ENCODE measurements at places on chromosomes 16 and 17.

DNA sequence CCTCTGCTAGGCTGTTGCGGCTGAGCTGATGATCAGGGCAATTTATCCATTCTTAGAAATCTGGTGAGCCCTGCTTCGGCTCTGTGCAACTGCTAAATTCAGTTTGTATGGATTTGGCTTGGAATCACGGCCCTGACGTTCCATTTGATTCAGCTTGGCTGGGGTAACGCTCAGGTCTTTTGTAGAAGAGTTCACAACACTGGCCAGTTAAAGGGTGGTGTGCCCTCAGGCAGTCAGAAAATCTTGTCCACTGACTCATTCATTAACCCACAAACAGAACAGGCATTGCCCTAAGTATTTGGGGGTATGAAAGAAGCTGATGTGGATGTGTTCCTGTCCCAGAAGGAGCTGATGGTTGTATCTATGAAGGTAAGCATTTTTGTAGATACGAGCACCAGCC, 53.9 kb downstream of the GNAO1 start:
- no peak for DNase-seq

- no peak for DNase-seq
Measured at GRCh38 chr17:40440166-40440565, 3.1 kb upstream of the IGFBP4 start.

GRCh38 chr17:68909066-68909465, 46.1 kb downstream of the ABCA8 start:
- no peak for DNase-seq

- DNase-seq: no peak
Measured at GRCh38 chr17:9409878-9410277, 165.7 kb downstream of the STX8 start.

- DNase-seq: no peak
Measured at GRCh38 chr16:55938126-55938525, 63.0 kb upstream of the CES5A start.

DNA sequence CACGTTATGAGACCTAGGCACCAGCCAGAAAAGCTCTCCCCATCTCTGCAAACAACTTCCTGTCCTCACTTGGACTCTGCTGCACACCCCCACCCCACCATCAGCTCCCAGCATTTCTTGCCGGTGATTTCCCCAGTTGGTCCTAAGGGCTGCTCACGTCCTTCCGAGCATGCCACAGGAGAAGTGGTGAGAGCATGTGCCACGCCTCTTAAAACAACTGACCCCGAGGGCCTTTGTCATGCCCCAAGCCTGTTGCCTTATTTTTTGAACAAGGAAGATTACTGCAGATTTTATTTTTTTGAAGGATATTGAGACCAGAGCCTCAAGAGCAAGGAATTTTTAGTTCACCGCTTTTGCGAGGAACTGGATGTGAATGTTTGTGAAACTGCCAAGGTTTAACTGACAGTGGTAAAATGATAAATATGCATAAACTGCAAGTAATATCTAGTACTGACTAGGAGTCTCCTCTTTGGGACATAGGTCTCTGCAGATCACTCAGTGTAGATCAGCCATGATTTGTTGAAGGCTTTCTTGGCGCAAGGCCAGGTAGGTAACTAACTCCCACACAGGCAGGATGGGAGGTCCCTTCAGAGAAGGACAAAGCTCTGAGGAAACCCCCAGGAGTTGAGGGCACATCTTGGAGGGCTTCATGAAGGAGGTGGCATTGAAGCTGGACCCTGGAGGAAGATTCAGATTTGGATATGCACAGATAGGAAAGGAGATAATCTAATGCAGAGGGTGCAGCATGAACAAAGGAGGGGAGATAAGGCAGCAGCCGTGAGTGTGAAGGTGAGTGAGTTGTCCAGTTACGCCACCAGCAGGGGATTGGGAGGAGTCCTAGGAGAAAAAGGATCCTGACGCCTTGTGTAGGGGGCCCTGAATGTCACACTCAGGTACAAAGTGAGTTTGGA, 44.7 kb downstream of the TMEM132E start:
- DNase-seq: no peak

DNA sequence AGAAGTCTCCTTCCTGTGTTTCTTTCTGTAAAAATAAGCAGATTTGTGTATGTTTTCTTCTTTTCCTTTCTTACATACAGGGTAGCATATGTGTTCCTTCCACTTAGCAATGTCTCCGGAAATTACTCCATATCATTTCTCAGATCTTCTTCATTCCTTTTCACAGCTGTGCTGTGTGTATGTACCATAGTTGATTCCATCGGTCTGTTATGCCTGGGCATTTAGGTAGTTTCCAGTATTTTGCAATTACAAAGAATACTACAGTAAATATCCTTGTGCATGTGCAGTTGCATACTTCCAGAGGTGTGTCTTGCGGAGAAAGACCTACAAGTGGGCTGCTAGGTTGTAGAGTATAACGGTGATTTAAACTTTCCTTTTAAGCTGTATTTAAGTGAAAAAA, 69.8 kb downstream of the CLEC16A start:
- no peak for DNase-seq

- no peak for DNase-seq
Measured at GRCh38 chr17:58092797-58093385, 9.7 kb downstream of the DYNLL2 start.

GRCh38 chr16:89049484-89050118, 44.1 kb upstream of the ACSF3 start:
- DNase-seq: no peak

- no peak for DNase-seq
Measured at GRCh38 chr17:35116845-35117244, 2.8 kb downstream of the RAD51D start.

DNA sequence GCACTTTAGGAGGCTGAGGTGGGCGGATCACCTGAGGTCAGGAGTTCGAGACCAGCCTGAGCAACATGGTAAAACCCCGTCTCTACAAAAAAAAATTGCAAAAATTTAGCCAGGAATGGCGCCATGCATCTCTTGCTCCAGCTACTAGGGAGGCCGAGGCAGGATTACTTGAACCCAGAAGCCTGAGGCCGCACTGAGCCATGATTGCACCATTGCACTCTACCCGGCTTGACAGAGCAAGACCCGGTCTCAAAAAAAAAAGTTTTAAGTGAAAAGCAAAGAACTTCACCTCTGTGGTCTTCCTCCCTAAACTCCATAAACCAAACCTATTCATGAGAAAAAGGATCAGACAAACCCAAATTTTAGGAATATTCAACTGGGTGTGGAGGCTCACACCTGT, 7.0 kb downstream of the CD2BP2 start:
- DNase-seq: no peak

DNA sequence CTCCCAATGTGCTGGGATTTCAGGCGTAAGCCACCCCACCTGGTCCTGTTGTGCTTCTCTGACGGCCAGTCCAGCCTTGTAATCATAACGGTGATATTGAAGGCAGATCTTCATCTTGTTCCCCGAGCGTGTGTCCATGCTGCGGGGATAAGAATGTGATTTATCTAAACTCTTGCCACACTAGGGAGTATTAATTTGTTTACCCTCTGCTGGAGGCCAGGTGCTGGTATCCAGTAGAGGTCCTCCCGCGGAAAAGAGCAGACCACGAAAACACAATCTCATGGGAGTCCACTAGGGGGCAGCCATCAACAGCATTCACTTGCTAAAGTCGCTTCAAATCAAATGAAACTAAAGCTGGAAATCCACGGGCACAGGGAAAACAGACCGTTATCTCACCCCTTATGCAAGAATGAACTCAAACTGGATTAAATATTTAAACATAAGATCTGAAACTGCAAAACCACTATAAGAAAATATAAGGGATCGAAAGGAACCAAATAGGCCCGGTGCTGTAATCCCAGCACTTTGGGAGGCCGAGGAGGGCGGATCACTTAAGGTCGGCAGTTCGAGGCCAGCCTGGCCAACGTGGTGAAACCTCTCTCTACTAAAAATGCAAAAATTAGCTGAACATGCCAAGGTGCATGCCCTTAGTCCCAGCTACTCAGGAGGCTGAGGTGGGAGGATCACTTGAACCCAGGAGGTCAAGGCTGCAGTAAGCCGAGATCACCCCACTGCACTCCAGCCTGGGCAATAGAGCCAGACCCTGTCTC, 22.3 kb upstream of the RBBP6 start:
- DNase-seq: peak; percentile 48

GRCh38 chr16:75579281-75579834, 13.2 kb downstream of the GABARAPL2 start:
- DNase-seq: no peak

DNA sequence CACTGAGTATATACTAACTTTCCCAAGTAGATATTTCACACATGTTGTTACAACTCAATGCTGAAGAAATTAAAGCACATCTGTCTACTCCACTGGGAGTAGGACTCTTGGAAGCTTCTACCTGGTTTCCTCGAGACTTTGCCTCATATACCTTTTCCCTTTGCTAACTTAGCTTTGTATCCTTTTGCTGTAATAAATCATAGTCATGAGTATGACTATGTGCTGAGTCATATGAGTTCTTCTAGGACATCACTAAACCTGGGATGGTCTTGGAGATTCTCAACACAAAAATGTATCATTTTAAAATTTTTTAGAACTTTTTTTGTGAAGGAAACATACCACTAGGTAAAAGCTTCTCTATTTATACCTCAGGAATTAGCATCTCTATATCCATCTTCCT, 39.8 kb downstream of the ABCA5 start:
- DNase-seq: no peak

DNA sequence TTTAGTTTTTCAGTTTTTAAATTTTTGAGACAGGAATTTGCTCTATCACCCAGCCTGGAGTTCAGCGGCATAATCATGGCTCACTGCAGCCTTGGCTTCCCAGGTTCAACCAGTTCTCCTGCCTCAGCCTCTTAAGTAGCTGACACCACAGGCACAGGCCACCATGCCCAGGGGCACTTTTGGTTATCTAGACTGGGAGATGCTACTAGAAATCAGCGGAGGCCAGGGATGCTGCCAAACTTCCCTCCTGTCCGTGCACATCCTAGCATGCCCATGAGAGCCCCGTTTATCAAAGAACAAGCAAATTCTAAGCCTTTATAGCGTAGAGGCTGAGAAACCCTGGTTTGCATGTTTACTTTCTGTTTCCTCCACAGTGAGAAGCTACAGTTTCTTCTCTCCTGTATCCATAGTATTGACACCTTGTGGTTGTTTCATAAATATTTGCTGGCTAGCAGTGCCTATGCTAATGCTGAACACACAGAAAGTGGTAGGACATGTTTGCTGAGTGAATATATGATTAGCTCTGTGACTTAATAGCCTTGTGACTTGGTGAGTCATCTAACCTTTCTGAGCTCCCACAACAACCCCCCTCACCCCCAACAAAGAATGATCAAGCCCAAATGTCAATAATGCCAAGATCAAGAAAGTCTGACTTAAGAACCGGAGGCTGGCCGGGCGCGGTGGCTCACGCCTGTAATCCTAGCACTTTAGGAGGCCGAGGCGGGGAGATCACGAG, 39.2 kb upstream of the MAF start:
- DNase-seq: no peak

- no peak for DNase-seq
Measured at GRCh38 chr17:75557852-75558665, 29.5 kb upstream of the MYO15B start.

Measured in stimulated activated CD4-positive, alpha-beta T cell treated with anti-CD3 and anti-CD28 coated beads, Interleukin-15, amount 100 ng/mL, for 48 hours (primary cell).